ENCODE measurements at places on chromosomes 7 and 10.

- DNase-seq, result peak; percentile 50
Observed at GRCh38 chr10:52818019-52818418, 45.4 kb upstream of the MBL2 start.

DNA sequence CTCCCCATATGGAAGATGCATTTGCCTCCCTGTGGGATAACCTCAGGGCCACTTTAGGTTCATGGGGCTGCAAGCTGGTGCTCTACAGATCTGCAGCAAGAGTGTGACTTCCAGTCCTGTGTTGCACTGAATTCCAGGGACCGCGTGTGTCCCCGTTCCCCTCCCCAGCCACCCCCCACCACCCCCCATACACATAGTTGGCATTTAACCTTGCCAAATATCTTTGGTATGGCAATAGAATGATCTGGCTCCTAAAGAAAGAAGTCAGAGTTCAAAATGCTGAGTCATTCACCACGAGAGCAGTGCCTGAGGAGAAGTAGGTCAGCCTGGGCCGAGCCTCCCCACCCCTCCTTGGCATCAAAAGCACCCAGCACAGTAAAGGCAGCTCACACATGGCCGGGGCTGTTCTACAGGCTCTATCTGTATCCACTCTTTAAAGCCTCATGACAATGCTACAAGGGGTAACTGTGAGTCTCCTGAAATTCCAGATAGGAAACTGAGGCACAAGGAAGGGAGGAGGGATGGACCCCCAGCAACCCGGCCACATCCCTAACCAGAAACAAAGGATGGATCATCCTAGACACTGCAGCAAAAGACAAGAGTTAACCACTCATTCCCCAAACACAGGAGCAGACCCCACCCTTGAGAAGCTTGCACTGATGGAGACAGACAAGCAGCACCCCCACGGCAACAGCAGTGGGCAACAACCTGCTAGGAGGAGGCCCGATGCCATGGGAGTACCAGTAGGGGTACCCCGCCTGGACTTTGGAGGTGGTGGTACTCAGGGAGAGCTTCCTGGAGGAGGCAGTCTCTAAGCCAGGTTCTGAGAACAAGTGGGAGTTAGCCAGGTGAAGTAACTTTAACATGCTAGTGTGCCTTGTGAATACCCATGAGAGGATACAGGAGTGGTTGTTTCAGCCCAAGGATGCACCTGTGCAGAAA lies 70.3 kb upstream of the NANOS1 start:
- DNase-seq, result peak; percentile 40

- DNase-seq, result peak; percentile 35
Observed at GRCh38 chr10:97454330-97455036, 8.5 kb downstream of the ZDHHC16 start.

DNA sequence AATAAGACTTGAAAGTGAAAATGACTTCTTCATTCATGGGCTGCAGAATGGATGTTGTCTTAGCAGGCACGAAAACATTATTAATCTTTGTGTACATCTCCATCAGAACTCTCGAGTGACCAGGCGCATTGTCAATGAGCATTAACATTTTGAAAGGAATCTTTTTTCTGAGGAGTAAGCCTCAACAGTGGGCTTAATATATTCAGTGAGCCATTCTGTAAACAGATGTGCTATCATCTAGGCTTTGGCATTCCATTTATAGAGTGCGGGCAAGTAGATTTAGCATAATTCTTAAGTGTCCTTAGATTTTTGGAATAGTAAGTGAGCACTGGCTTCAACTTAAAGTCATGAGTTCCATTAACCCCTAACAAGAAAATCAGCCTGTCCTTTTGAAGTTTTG lies 33.1 kb downstream of the PTTG1IP2 start:
- no peak for DNase-seq

GRCh38 chr10:124319926-124320391 lies 98.8 kb downstream of the OAT start:
- DNase-seq, result no peak

DNA sequence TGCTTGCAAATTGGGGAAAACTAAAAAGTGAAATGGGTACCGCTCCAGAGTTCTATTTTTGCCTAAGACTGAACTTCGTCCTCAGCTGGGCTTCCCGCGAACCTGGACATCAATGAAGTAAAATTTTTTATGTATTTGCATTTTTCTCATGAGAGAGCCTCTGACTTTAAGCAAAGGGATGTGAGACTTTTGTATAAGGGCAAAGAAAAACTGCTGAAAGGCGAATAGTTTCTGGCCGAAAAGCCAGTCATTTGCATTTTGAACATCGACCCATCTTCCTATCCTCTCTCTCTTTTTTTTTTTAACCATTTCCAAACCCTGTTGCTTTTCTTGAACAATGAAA lies 573 bp downstream of the PMPCB start:
- DNase-seq, result no peak

DNA sequence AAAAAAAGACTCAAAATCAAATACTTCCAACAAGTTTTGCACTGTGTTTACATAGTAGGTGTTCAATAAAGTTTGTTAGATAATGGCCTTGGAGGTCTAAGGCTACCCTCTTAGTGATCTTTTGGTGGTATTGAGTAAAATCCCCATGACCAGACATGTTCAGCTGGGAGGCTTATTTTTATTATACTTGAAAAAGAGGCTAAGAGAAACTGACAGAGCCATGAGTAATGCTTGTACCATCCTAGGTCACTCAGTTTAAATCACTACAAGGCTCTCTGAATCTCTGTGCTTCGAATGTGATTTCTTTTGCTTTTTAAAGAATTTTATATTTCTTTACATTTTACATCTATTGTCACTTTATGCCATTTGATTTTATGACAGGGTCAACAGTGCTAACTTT lies 90.5 kb downstream of the TWIST1 start:
- peak; percentile 38 for DNase-seq

DNA sequence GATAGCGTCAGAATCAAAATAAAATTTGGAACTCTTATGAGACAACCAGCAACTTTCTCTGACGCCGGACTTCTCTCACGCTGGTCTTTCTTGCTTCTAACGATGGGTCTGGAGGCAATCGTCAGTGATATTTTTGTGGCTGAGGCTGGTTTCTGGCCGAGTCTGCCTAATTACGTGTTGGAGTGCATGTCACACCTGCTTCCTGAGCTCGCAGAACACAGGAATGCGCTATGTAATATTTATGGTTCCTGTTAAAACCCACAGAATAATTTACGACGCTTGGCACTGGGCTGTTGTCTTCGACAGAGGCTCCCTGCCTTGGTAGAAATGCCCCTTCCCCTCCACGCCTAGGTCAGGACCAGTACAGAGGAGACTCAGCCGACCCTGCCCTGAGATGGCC lies 64.9 kb downstream of the NPTX2 start:
- no peak for DNase-seq

- no peak for DNase-seq
Observed at GRCh38 chr10:98533241-98533640, 86.5 kb upstream of the HPS1 start.

DNA sequence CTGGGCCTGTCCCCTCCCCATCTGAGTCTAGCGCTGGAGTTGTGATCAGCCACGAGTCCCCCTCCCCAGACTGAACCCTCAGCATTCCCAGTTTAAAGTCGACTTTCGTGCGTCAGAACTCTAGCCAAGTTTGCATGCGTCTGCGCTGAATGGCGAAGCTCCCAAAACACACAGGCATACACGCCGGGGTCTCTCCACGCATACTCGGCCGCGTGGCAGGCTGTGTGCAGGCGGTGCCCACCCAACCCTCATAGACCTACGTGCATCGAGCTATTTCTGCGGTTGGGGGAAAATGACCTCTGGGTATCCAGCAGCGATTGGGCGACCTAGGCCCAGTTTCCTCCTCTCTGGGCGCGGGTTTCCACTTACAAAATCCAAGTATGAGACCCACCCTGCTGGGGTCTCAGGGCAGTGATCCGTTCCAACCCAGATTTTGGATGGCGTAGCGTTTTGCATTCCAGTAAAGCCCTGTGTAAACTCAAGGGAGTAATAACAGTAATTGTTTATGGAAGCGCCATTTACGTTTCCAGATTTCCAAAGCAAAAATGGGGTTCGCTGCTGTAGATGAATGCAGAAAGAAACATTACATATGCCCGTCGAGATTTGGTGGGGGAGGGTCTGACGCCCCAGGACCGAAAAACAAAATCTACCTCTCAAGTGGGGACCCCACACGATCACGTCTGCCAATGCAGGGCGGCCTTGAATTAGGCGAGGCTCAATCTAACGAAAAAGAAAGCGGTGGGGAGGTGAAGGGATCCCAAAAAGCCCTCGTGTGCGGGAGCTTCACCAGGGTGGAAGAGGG lies 2.0 kb upstream of the HMX3 start:
- DNase-seq, result no peak

- peak; percentile 13 for DNase-seq
Observed at GRCh38 chr7:29342761-29343160, 148.2 kb downstream of the CHN2 start.

DNA sequence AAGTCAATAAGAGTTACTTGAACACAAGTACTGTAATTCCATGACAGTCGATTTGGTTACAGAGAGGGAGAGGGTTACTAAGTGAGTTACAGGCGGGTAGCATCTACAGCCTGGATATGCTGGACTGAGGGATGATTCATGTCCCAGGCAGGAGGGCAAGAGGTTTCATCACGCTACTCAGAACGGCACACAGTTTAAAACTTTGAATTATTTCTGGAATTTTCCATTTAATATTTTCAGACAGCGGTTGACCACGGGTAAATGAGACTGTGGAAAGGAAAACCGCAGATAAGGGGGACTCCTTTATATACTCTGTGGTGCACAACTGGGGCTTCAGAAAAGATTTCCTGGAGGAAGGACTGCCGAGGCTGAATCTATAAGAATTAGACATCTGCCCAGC lies 25.7 kb upstream of the LRRC4 start:
- DNase-seq, result peak; percentile 82

DNA sequence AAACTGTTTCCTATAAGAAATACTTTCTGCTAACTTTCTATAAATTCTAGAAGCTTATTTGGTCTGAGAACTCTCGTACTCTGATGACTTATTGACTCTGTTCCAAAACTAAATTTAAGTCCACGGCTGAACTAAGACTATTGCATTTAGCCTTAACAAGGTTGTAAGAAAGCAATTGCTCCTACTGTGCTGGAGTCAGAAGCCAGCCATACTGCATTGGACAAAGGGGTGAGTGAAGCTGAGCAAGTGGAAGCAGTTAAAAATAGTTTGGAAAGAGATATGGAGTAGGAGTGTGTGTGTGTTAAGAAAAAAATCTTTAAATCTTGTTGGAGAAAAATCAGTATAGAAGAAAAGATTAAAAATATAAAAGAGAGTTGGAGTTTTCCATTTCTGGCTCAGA lies 1360.1 kb upstream of the CELF2 start:
- no peak for DNase-seq

- DNase-seq, result no peak
Observed at GRCh38 chr7:69653806-69654205, 55.5 kb downstream of the AUTS2 start.

GRCh38 chr10:114998993-114999392 lies 61.0 kb downstream of the TRUB1 start:
- no peak for DNase-seq

DNA sequence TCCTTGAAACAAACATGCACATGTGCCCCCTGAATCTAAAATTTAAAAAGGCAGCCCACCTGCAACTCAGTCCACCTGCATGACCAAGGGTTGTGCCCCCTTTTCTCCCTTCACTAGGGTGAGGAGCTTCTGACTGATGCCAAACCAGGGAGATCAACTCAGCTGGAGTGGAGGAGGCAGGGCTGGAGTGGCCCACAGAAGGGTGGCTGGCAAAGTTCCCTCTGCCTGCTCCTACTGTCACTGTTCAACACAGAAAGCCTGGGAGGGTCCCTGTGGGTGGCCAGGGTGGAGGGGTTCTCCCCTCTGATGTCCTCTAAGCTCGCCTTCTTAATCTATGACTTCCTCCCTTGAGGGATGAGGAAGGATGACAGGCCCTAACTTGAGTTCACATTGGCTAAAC lies 55.7 kb upstream of the ANTXRL start:
- DNase-seq, result no peak

GRCh38 chr10:124168581-124168980 lies 75.2 kb upstream of the CHST15 start:
- DNase-seq, result no peak

DNA sequence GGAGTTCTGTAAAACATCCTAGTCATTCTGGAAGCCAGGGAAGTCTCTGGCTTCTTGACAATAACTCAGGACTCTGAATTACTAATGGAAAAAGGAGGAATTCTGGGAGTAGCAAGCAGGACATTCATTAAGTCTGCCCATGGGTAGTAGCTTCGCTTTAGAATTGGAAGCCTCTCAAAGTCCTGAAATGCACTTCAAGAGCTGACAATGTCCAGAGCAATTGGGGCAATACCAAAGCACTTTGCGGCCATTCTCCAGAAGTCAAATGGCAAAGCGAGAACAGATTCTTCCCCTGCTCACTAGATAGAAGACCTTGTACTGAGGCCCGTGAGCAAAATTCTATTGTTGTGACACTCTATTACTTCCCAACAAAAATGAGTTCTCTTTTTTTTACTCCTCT lies 150.3 kb upstream of the FRMD4A start:
- no peak for DNase-seq

DNA sequence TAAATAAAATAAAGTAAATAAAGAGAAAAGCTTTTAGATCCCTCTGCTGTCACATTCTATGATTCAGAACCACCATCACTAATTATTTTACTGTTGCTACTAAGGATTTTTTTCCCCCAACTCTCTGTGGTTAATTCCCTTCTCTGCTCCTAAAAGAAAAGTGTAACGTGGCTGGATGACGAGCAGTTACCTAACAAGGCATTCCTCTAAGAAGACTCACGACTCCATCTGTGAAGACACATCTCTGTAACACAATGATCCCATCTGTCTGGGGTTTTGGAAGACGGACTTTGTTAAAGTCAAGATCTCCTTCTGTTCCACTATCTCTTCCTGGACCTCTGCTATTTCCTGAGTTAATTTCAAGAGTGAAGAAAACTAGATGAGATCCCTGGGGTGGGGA lies 179.9 kb downstream of the SFMBT2 start:
- peak; percentile 6 for DNase-seq

- no peak for DNase-seq
Observed at GRCh38 chr10:48789486-48790456, 105.1 kb downstream of the WDFY4 start.

DNA sequence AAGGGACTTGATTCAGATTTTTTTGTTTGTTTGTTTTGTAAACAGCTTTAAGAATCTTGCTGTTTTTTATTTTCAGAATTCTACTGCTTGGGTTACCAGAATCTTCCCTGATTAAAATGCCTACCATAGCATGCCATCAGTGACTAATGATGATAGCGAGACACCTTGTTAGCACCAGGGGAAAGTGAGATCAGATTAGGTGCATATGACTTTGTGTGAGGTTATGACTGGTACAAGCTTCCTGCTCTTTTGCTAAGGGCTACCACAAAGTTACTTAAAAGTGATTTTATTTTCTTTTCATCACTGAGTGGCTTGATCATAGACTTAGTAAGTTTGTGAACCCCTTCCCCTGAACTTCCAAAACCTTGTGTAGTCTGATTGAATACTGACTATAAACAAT lies 93.5 kb downstream of the SND1 start:
- no peak for DNase-seq

GRCh38 chr10:44178856-44179255 lies 206.0 kb downstream of the CXCL12 start:
- DNase-seq, result no peak

DNA sequence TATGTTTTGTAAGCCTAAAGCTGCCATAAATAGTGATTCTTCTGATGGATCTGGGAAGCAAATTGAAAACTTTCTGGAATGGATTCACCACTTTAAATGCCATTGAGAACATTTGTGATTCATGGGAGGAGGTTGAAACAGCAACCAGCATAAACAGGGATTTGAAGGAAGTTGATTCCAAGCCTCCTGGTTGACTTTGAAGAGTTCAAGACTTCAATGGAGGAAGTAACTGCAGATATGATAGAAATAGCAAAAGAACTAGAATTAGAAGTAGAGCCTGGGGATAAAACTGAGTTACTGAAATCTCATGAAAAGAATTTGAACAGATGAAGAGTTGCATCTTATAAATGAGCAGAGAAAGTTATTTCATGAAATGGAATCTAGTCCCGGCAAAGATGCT lies 99.2 kb downstream of the LRRC4 start:
- DNase-seq, result no peak
